ENCODE measurements at places on chromosomes 2 and 18.

GRCh38 chr2:62596061-62596921 lies 90.3 kb upstream of the TMEM17 start:
- no peaks in the 10 kb centered on the region for H3K36me3 ChIP-seq
- H3K27ac ChIP-seq = no peak overlapping the region
- no peaks in the 10 kb centered on the region for H3K4me1 ChIP-seq
- peaks cover 6% of the 10 kb centered on the region for H3K27me3 ChIP-seq
- H3K4me3 ChIP-seq = no peak overlapping the region

GRCh38 chr2:235707411-235708096 lies 213.7 kb downstream of the AGAP1 start:
- H3K27me3 ChIP-seq = no peaks in the 10 kb centered on the region
- H3K4me3 ChIP-seq = no peak overlapping the region
- H3K36me3 ChIP-seq = no peaks in the 10 kb centered on the region
- no peak for DNase-seq
- no peak overlapping the region for H3K27ac ChIP-seq

DNA sequence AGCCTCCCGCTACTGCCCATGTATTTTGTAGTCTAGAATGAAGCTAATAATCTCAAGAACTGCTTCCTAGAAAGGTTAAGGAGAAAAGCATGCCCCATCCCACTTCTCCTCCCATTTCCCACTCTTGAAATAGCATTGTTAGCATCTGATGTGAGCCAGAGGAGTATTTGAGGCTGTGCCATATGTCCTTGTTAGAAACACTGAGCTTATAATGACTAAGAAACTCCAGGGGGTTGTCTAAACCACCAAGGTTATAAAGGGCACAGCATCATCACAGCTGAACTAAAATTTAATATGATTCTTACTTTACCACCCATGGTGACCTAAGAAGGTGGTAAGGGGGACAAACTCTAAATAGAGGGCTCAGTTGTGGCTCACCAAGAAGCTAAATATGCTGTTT lies 16.6 kb downstream of the TSPYL6 start:
- H3K4me1 ChIP-seq = no peaks in the 10 kb centered on the region
- H3K27me3 ChIP-seq = no peaks in the 10 kb centered on the region
- H3K4me3 ChIP-seq = no peak overlapping the region
- DNase-seq = no peak
- peaks cover 4% of the 10 kb centered on the region for H3K36me3 ChIP-seq

- H3K36me3 ChIP-seq = peaks cover 2% of the 10 kb centered on the region
- H3K27ac ChIP-seq = no peak overlapping the region
- no peaks in the 10 kb centered on the region for H3K4me1 ChIP-seq
- no peak overlapping the region for H3K4me3 ChIP-seq
Observed at GRCh38 chr2:75094405-75094804, 104.9 kb downstream of the TACR1 start.

DNA sequence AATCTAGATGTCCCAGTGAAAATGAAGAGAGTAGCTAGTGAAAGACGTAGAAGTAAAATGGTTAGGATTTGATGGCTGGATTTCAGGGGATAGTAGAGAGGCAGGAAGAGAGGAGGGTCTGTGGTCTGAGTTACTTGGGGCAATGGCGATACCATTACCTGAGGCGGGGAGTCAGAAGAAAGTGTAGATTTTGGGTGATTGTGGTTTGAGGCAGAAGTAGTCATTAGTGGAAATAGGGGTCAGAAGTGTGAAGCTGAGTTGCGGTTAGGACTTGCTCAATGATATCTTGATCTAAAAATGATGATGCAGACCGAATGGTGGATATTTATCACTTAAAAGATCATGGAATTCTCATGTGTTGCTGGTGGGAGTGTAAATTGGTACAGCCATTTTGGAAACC lies 41.0 kb downstream of the CEP192 start:
- H3K27me3 ChIP-seq = no peaks in the 10 kb centered on the region
- H3K4me3 ChIP-seq = no peak overlapping the region
- H3K36me3 ChIP-seq = peaks cover 16% of the 10 kb centered on the region
- H3K27ac ChIP-seq = no peak overlapping the region
- no peak for DNase-seq
- H3K4me1 ChIP-seq = peaks cover 5% of the 10 kb centered on the region

DNA sequence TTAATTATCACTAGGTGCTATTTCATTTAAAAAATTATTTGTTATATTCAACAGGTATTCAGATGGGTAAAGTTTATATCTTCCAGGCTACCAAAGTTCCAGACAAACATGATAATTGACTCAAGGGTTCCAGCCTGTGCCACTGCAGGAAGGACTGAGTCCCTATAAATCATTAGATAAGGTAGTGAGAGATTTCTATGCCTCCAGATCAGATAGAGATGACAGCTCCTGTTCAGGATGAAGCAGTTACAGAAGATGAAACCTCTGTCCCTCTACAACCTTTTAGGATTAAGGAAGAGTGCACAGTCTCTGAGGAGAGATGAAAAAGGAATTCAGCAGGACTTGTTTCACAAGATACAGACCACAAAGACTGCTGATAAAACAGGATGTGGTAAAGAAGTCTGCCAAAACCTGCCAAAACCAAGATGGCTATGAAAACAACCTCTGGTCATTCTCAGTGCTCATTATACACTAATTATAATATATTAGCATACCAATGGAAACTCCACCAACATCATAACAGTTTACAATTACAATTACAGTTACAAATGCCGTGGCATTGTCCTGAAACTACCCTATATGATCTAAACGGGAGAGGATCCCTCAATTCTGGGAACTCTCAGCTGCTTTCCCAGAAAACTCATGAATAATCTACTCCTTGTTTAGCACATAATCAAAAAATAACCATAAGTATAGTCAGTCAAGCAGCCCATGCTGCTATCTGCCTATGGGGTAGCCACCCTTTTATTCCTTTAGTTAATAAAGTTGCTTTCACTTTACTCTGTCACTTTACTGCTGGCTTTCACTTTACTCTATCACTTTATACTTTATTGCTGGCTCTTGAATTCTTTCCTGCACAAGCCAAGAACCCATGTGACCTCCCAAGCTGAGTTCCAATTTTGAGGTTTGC lies 288.5 kb downstream of the PDE11A start:
- H3K27ac ChIP-seq = peak overlapping the region; percentile 84
- no peak for DNase-seq
- H3K27me3 ChIP-seq = no peaks in the 10 kb centered on the region
- H3K4me1 ChIP-seq = peaks cover 24% of the 10 kb centered on the region

- peak overlapping the region; percentile 100 for H3K4me3 ChIP-seq
- peaks cover 5% of the 10 kb centered on the region for H3K36me3 ChIP-seq
- peak overlapping the region; percentile 97 for H3K27ac ChIP-seq
- no peak for DNase-seq
- peaks cover 55% of the 10 kb centered on the region for H3K4me1 ChIP-seq
Observed at GRCh38 chr2:55049821-55050099, 491 bp downstream of the RTN4 start.

- H3K4me3 ChIP-seq = no peak overlapping the region
- no peak for DNase-seq
- no peaks in the 10 kb centered on the region for H3K27me3 ChIP-seq
- H3K4me1 ChIP-seq = peaks cover 12% of the 10 kb centered on the region
- peak overlapping the region; percentile 11 for H3K27ac ChIP-seq
- peaks cover 3% of the 10 kb centered on the region for H3K36me3 ChIP-seq
Observed at GRCh38 chr2:37855283-37856041, 69.6 kb upstream of the RMDN2 start.

DNA sequence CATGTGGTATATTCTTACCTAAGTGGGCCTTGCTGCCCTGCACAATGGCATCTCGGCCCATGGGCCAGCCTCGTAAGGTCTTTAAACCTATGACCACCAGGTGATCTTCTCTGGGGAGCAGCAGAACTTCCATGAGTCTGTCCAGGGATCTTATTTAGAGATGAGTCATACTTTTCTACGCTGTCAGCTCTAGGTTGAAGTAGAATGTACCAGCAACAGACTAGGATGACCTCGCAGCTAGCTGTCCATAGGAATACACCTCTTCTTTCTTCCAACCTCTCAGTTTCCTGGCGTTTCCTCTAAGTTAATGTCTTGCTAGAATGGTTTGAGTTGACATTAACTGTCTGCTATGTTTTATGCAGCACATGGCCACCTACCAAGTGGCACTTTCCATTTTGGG lies 15.6 kb upstream of the CXCR4 start:
- H3K27me3 ChIP-seq = no peaks in the 10 kb centered on the region
- H3K27ac ChIP-seq = peak overlapping the region; percentile 97
- no peaks in the 10 kb centered on the region for H3K36me3 ChIP-seq
- DNase-seq = no peak

DNA sequence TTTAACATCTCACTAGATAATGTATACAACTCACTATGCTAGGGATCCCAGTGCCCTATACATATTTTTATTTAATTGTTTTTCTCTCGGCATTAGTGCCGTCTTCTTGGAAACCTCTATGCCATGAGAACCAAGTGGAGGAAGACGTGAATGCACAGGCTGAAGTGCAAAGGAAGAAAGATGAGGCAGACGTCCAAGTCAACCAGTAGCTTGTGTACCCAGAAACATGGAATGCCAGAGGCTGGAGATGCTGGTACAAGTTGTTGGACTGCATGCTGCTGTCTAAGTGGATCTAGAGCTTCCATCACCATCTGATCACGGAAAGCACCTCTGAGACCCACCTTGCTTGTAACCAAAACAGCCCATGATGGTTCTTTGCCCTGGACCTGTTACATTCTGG lies 12.5 kb upstream of the GEMIN6 start:
- no peaks in the 10 kb centered on the region for H3K27me3 ChIP-seq
- no peak overlapping the region for H3K4me3 ChIP-seq
- no peak for DNase-seq
- no peaks in the 10 kb centered on the region for H3K36me3 ChIP-seq

GRCh38 chr2:208222351-208222750 lies 32.5 kb downstream of the IDH1 start:
- DNase-seq = no peak
- no peaks in the 10 kb centered on the region for H3K4me1 ChIP-seq
- peaks cover 5% of the 10 kb centered on the region for H3K36me3 ChIP-seq
- no peaks in the 10 kb centered on the region for H3K27me3 ChIP-seq
- H3K4me3 ChIP-seq = no peak overlapping the region
- no peak overlapping the region for H3K27ac ChIP-seq

DNA sequence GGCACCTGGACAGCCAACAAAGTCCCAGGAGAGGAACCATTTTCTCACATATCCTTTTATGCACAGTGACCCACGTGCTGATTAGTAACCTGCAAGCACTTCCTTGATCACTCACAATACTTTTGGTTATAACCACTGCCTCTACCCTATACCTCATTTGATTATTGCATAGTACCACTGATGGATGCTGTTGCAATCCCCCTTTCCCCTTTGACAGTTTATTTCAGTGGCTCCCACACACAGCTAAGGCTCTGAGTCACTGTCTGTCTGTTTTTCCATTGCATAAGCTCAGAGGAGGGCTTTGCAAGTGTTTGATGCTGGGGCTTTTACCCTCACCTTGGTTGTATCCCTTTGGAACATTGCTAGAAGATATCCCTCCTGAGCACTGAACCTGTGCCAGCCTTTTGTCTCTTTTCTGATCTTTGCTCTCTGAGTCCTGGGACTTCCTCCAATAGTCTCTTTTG lies 101.7 kb upstream of the RBBP8 start:
- no peaks in the 10 kb centered on the region for H3K4me1 ChIP-seq
- no peak for DNase-seq
- peaks cover 2% of the 10 kb centered on the region for H3K36me3 ChIP-seq
- no peak overlapping the region for H3K4me3 ChIP-seq

- H3K27ac ChIP-seq = no peak overlapping the region
- no peak for DNase-seq
- no peak overlapping the region for H3K4me3 ChIP-seq
- no peaks in the 10 kb centered on the region for H3K4me1 ChIP-seq
Observed at GRCh38 chr2:166632616-166633015, 138.6 kb upstream of the SCN7A start.

GRCh38 chr2:85756195-85756594 lies 2.4 kb downstream of the ATOH8 start:
- H3K27ac ChIP-seq = no peak overlapping the region
- H3K27me3 ChIP-seq = peaks cover 64% of the 10 kb centered on the region
- H3K4me1 ChIP-seq = peaks cover 18% of the 10 kb centered on the region
- H3K4me3 ChIP-seq = no peak overlapping the region
- DNase-seq = no peak

DNA sequence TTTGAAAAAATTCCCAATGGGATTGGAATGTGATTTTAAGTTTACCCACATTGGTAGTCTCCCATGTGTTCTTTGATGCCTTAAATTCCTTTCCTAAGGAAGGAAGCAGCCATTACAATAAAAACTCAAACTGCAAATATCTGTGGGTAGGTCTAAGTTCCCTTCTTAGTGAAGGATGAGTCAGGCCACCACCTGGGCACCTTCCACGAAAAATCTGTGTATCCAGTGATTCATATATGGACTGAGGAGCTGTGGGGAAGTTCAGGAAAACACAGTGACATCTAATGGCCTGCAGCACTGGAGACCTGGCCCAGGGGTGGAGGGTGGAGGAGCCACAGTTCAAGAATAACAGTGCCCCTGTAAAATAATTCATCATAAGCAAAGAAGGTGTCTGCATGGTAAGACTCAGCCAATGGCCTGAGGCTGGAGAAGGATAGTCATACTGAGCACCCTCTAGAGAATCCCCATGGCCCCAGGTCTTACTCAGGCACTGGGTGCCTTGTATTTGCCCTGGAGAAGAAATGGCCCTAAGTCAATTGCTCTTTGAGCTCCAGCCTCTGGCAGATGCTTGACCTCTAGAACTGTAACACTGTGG lies 248.6 kb downstream of the SP3 start:
- peaks cover 2% of the 10 kb centered on the region for H3K36me3 ChIP-seq
- no peak overlapping the region for H3K27ac ChIP-seq
- no peak overlapping the region for H3K4me3 ChIP-seq
- no peaks in the 10 kb centered on the region for H3K4me1 ChIP-seq

GRCh38 chr2:111640480-111640879 lies 243.5 kb downstream of the ANAPC1 start:
- no peak overlapping the region for H3K4me3 ChIP-seq
- DNase-seq = no peak
- no peaks in the 10 kb centered on the region for H3K4me1 ChIP-seq
- peaks cover 9% of the 10 kb centered on the region for H3K27me3 ChIP-seq
- H3K27ac ChIP-seq = no peak overlapping the region
- H3K36me3 ChIP-seq = peaks cover 3% of the 10 kb centered on the region

DNA sequence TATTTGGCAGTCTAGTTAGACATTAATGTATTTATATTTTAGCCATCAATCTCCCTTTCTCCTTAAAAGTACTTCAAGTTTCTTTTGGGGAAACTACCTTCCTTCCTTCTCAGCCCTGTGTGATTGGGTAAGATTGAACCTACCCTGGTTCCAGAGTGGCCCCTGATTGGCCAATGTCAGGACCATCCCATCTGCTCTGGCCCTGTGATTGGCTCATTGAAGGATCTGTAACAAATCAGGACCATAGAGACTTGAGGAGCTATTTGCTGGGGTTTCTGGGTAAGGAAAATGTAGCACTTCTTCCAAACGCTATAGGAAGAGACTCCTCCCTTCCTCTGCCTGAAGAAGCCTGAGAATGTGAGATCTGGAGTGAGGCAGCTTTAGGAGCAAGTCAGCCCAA lies 59.3 kb downstream of the AQP4 start:
- no peaks in the 10 kb centered on the region for H3K36me3 ChIP-seq
- no peak overlapping the region for H3K4me3 ChIP-seq
- H3K4me1 ChIP-seq = no peaks in the 10 kb centered on the region
- DNase-seq = no peak
